ENCODE measurements at places on chromosomes 7 and 10.

GRCh38 chr7:36971515-36972139 is 247.3 kb upstream of the AOAH start:
- no peak for DNase-seq

DNA sequence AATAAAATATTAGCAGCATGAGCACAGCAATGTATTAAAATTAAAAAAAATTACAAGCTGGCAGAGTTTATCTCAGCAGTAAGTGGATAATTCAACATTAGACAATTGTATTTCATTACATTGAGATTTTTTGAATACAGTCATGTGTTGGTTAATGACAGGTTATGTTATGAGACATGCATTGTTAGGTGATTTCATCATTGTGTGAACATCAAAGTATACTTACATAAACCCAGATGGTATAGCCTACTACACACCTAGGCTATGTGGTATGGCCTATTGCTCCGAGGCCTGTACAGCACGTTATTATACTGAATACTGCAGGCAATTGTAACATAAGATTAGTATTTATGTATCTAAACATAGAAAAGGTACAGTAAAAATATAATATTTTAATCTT is 29.7 kb downstream of the CCDC6 start:
- DNase-seq = no peak

GRCh38 chr7:21429786-21430574 is 2.1 kb downstream of the SP4 start:
- DNase-seq = no peak

DNA sequence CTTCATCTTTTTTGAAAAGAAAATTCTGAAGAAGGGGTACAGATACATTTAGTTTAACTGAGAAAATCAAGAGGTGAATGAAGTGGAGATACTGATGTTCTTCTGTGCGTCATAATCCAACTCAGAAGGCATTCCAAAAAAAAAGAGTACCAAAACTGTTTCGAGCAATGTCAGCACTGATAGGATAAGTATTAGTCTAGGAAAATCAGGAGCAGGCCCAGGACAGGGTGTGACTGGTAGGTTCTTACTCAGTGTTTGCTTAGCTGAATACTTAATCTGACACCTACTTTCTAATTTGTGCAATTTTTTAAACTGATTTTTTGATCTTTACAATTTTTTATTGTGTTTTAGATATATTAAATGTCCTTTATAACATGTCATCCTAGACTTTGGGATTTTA is 4.3 kb downstream of the BZW2 start:
- DNase-seq = no peak

DNA sequence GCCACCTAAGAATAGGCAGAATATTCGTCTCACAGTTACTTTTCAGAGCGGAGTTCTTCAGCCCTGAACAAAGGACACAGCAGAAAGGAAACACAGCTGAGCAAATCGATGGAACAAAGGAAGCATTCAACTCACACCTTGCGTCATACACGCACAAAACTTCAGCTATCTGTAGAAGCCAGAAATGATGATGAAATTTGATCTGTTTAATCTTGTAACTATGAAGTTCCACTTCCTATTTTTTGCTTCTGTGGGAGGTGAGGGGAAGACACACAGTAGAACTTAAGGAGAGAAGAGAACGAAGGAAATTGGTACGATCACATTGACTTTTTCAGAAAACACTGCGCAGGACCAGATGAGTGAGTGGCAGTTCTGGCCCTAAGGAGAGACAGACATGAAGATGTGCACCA is 26.2 kb downstream of the FAM171A1 start:
- DNase-seq = no peak

DNA sequence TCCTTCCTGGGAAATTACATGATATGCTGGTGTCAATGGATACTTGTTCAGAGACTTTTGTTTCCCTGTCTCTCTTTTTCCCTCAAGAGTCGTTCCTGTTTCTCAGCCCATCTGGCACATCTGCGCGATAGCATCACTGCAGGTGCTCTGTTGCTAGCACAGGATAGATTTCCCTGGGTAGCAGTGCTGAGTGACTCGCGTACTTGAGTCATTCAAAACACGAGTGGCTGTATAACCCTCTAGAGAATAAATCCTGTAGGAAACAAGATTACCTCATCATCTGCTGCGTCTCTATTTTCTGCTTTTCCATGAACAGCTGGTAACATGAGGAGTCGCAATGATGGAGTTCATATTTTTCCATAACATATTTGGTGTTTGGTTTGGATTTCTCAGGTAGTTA is 452.0 kb upstream of the FZD8 start:
- no peak for DNase-seq

DNA sequence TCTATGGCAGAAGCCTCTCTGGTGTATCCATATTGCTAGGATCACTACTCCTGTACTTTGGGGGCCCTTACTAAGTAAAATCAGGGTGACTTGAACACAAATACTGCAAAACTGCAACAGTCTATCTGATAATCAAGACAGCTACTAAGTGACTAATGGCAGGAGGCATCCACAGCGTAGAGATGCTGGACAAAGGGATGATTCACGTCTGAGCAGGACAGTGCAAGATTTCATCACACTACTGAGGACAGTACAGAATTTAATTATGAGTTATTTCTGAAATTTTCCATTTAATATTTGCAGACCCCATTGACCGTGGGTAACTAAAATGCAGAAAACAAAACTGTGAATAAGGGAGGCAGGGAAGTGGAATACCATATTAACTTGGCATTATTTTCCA is 10.4 kb downstream of the CUL2 start:
- DNase-seq = no peak

DNA sequence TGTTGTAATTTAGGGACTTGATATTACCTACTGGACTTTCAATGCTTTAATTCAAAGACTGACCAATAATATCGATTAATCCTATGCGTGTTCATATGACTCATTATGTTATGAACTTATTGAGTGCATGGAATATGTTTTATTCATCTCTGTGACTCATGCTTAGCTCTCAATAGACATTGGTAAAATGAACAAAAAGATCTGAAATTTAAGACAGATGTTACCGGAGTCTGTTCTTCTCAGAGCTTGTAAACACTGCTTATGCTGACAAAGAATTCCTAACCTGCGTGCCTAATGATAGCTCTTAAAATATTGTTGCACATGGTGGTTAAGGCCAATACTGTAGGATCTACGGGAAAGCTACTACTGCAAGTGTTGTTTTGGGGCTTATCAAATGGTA is 131.5 kb upstream of the ACBD5 start:
- DNase-seq = no peak

DNA sequence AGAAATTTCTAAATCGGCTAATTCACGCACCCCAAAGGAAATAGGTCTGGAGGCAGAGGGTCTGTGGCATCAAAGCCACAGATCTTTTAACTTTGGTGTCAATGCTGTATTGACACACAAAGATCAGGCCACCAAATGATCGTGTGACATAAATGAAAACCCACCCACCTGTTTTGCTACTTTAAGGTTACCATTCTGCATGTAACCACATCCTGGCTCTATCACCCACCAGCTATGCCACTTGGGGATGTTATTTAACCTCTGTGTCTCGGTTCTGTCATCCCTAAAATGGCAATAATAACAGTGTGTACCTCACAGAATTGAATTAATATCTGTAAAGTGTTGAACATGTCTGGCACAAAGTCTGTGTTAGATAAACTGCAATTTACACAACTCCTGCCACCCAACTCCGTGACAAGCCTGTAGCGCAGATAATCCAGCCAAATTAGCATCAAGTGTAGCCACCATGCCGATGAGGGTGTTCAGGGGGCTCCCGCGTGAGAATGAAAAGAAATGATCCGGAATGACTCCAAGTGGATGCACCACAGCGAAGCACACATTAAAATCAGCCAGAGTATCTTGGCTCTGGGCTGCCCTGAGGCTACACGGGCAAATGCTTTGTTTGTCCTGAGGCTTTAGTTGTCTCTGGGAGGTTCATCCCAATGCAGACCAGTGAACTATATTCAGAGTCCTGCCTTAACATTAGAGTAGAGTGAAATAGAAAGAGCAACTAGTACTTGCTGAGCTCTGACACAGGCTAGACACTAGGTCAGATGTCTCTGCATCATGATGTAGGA is 158.4 kb upstream of the NEBL start:
- DNase-seq = no peak

GRCh38 chr7:155858521-155859061 is 46.3 kb upstream of the SHH start:
- no peak for DNase-seq

GRCh38 chr10:131081376-131081775 is 230.1 kb downstream of the TCERG1L start:
- no peak for DNase-seq

DNA sequence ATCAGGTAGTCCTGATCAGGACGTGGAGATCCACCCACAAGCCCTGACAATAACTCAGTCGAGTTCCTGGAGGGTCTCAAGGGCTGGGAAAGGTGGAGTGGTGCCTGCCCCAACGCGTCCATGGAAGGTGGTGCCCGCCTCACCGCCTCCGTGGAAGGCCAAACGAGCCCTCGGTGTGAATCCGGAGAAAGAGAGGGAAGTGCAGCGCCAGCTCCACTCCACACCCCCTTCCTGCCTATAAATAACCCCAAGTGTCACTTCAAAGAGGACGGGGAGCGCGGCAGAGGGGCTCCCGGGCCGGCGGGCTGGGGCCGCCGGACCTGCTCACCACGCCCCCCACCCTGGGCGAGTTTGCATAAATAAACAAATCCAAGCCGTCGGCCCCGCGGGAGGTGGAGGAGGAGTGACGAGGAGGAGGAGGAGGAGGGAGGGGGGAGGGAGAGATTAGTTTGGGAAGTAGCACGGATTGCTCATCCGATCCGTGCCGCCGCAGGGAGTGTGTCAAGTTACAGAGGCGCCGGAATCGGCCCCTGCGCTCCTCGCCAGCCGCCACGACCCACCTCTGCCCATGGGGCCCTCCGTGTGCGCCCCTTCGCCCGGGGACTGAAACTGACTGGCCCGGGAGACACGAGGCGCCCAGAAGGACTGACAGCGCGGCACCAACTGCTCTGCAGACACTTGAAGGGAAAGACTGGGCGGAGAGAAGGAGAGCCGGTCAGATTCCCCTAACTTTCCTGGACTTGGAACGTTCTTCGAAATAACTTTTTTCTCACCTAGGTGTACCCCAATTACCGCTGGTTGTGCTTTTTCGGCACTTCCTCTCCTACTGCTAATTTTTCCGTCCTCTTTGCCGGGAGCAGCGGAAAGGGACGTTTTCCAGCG is at the start of gene COL13A1:
Gene COL13A1 (plus strand): TSS at position 473 of the 882 bp plus-strand sequence. CDS start 518 bp downstream, outside the sequence.
- no peak for DNase-seq

DNA sequence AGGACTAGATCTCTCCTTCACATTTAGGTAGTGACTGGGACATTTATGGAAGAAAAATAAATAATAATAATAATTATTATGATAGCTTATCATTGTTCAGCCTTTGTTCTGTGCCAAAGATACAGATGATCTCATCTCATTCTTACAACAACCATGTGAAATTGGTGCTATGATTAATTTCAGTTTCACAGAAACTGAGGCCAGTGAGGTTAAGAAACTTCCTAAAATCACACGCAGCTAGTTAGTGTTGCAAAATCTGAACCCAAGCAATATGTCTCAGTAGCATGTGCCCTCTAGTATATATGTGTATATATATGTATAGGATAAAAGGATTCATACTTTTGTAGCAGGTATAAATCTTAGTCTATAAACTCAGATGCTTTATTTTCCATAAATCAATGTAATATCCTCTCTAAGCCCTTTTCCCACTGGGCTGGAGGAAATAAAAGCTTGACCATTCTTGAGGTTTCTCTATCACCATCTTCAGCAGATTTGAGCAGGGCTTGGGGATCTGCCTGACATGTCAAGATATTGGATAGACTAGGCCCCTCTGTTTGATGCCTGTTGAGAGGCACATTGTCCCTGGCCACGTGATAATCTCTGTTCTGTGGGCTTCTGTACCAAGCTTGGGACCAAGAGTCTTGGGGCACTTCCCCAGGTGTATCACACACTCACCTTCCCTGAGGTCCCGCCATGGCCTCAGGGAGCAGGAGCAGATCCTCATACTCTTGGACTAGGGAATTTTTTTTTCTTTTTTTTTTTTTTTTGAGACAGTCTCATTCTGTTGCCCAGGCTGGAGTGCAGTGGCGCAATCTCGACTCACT is 172.6 kb upstream of the NRP1 start:
- DNase-seq = peak; percentile 25

- no peak for DNase-seq
Observed at GRCh38 chr7:33554046-33554445, 351.3 kb upstream of the BMPER start.

DNA sequence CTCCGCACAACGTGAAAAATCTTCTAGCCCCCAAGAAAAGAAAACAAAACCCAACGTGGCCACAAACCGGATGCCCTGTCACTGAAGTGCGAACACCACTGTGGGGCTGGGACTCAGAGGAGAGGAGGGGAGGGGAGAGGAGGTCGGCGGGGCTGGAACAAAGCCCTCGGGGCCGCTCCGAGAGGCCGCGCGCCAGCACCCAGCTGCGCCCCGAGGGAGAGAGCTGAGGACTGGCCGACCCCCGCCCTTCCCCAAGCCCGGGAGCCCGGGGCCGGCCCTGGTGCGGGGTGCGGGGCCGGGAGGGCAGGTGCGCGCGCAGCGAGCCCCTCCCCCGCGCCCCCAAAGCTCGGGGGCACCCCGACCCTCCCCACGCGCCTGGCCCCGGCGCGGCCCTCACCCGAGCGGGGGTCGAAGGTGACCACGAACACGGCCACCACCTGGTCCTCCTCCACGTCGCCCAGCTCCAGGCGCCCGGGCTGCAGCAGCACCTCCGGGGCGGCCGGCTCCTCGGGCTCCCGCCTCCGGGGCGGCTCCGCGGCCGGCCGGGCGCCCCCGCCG is 398 bp downstream of the DENND11 start:
- DNase-seq = peak; percentile 65

DNA sequence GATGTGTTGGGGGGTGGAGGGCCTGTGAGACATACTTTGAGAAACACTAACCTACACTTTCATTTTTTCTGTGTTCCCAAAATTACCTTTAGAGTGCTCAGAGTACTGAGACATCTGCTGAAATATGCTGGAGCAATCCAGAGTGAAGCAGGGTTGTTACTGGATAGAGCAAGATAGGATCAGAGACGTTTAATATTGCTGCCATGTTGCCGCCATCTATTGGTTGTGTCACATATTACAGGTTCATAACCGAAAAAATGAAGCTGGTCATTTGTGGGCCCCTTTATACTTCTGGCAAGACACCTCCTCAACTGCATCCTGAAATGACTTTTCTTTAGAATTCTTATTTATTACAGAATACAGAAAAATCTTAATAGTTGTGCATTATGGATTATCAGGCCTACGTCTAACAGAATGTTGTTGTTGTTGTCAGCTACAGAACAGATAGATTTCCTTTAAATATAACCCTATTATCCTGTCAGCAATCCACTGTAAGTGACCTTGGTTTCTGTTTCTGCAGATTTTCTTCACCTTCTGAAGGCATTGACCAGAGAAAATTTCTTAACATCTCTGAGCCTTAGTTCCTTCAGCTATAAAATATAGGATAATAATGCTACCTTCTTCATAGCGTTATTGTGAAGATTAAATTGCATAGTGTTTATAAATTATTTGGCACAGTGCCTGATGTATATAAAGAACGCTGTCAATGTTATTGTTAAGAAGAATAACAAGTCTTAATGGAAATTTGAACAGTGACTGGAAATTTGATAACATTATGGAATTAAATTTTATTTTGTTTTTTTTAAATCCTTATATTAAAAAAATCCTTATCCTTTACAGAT is 16.2 kb upstream of the DLD start:
- DNase-seq = peak; percentile 24

- no peak for DNase-seq
Observed at GRCh38 chr10:693506-693905, 4.0 kb upstream of the DIP2C start.

- no peak for DNase-seq
Observed at GRCh38 chr10:119197921-119198320, 9.4 kb upstream of the GRK5 start.
